ENCODE measurements at places on chromosomes 1 and 21.

DNA sequence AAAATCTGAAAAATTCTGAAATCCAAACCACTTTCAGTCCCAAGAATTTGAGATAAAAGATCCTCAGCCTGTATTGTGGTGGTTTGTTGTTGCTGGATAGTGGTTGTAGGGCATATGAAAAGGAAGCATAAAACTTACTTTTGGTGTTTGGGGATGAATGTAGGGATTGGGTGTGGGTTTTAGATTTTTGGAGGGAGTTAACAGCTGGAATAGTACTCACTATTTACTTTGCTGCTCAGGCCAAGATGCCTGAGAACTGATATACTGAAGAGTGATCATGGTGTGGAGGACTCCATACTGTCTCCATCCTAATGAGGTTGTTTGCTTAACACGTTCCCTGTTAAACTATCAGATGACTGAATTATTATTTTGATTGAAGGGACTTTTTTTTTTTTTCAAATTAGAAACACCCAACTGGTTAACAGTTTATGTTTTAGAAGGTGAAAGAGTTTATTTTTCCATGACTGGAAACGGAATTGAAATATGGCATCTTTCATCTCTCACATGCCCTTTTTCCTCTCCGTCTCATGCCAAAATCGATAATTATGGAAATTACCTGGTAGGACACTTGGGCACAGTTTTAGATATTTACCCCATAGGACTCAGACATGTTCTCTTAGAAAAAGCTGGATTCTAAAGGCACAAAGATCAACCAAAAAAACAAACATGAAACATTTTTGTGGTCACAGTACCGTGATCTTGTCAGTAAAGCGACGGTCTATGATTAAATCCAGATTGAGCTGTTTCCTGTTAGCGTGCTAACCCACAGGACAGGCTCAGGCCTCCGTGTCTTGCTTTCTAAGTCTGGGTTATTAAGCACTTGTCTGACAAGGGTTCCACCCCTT lies 37.3 kb downstream of the RGL1 start:
- DNase-seq, result peak; percentile 98

GRCh38 chr1:152495066-152495675 lies 15.4 kb upstream of the LCE5A start:
- no peak for DNase-seq

DNA sequence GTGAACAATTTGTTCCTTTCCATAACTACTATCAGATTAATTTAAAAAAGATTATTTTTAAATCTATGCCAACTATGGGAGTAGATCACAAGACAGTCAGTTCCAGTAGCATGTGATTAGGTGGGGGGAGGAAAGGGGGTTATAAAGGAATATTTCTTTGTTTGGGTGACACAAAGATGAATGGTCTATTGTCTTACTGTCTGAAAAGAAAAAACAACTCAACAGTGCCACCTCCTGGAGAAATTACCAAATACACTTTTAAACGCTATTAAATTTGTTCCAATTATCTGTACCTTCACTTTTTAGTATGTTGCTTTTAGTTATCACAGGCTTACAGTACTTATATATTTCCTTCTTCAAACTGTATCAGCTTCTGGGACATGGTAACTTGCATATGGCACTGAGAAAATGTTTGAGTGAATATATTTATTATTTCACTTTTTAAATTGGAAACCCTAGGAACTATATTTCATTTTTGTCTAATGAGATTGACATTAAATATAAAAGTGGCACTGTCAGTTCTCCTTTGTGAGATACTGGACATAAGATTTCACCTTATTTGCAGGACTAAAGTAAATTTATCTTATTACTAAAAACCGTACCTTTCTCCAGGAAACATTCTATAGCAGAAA lies 1.7 kb upstream of the SORT1 start:
- DNase-seq, result peak; percentile 64

DNA sequence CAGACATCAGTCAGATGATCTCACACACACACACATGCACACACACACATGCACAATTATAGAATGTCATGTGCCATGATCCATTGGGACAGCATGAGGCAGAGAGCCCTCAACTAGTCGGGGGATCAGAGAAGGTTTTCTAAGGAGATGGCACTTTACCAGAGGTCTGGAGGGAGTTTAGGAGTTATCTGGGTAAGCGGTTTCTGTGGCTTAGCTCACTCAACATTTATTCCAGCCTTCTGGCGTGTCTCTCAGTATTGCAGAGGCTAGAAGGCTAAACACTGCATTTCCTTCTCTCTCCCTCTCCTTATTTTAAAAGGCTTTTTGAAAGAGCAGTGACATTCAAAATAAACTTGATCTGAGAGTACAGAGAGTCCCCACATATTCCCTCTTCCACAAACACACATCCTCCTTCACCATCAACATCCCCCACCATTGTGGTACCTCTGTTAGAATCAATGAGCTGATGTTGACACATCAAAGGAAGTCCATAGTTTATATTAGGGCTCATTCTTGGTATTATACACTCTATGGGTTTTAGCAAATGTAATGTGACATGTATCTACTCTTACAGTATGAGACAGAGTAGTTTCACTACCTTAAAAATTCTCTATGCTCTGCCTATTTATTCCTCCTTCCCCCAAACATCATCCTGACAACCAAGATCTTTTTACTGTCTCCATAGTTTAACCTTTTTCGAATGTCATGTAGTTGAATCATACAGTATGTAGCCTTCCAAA lies 9.0 kb upstream of the PLA2G2A start:
- no peak for DNase-seq

GRCh38 chr1:172661107-172661506 lies 2.2 kb downstream of the FASLG start:
- no peak for DNase-seq

DNA sequence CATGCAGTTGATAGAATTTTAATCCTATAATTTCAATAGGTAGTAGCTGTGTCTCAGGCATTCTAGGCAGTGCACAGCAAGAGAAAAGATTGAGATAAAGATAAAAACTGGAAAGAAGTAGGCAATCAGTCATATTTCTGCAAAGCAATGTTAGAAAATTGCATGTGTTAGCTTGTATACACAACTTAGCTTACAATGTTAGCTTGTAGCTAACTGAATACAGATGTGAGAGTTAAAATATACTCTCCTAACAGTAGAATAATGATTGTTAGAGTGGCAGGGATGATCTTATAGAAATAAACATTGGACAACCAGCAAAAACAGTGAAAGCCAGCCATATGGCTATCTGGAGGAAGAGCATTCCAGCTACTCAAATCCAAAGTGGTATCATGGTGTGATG lies 29.0 kb downstream of the PTPRC start:
- DNase-seq, result peak; percentile 51

DNA sequence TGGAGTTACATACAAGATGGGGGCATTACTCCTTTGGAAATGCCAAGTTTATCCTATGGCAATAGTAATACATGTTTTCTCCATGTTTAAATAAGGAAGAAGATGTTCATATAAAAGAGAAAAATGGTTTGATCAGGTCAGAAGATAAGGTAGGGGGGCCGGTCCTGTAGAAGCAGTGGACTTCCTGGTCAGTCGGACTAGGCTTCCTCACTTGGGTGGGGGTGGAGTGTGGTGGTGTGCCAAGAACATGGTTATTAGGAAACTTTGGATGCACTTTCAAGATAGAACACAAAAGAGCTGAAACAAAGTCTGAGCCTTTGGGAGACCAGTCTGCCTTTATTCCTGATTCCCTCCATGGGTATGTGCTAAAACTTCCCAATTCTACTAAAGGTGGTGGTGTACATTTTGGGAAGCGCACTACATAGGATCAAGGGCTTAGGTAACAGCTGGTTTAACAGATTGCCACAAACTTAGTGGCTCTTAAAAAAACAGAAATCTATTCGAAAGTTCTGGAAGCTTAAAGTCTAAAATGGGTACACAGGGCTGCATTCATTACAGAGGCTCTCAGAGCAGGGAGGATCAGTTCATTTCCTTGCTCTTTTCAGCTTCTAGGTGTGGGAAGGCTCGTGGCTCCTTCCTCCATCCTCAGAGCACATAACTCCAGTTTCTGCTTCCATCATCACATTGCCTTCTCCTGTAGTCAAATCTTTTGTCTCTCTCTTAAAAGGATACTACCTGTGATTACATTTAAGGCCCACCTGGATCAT lies 64.6 kb downstream of the KDM1A start:
- DNase-seq, result no peak

GRCh38 chr1:11169202-11169601 lies 20.0 kb upstream of the ANGPTL7 start:
- DNase-seq, result no peak
